ENCODE measurements at places on chromosomes 16 and 17. TPM values are rescaled to one million over a fixed set of nuclear protein-coding genes. Genes with fewer than 3 reads are reported as not detected.

DNA sequence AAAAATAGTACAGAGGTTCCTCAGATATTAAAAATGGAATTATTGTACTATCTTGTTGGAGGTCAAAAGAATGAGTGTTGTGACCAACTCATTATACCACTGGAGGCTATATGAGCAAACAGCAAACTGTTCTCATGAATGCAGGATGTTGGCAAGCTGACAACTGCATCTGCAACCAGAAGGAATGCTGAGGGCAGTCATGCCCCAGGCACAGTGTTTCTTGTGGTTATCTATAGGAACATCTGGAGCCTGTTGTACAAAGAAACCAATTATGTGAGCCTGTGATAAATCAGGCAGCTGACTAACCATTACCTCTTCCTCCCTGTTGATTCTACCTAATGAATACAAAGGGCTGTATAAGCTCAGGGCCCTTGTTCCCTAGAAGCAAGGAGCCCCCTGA is 2057.1 kb downstream of the TP53TG3F start:
- no peak for DNase-seq

KRT36 gene
- not detected for total RNA-seq

GRCh38 chr17:303168-303567 is 49.4 kb downstream of the RPH3AL start:
- DNase-seq, result no peak

DNA sequence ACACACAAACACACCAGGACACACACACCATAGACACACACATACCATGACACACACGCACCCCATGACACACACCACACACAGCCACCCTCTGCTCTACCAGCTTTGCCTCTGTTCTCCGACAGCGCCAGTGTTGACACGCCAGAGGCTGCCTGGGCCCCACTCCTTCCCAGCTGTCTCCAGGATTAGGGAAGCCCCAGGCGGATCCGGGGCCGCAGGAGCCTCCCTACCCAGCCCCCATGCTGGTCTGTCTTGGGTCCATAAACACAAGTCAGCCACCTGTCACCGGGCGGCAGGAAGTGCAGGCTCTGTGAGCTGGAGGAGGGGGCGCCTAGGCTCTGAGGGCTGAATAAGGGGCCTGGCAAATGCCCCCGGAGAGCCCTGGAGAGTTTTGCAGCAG is 10.5 kb downstream of the TBC1D16 start:
- DNase-seq, result no peak

GRCh38 chr17:27443491-27443890 is 12.8 kb upstream of the KSR1 start:
- no peak for DNase-seq

NPIPB4 gene
- total RNA-seq, result 5.7 TPM

DNA sequence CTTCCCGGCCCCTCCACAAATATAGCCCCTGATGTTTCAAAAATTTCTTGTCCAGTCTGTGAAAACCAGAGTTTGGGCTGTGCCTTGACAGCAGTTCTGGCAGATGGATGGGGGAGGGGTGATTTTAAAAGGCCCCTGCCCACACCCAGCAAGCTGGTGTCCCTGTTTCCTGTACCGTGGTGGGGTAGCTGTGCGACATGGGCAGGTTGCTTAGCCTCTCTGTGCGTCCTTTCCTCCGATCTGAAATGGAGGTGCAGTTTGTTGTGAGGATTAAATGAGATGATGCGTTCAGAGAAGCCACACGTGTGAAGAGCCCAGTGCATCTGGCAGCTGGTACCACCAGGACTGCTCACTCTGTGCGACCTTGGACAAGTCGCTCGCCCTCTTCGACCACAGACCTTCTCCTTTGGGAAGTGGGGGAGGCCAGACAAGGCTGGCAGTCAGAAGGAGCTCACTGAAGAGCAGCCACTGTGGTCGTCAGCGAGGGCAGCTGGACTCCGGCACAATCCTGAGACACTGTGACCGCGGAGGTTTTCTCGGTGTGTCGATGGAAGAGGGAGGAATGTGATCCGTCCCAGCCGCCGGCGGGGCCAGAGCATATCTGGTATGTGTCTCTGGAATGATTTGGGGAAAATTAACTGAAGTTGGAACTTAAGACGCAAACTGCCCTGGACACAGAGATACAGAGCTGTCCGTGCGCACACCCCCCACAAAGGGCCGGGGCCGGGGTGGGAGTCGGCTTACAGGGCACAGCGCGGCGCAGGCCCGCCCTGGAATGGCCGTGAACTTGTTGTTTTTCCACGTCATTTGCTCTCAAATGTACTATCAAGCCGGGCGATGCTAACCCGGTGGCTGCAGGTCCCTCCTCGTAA is 721 bp upstream of the WFIKKN2 start:
- DNase-seq, result no peak

ELMO3 gene
- 0.48 TPM for total RNA-seq

GRCh38 chr17:18217412-18218015 is 7.9 kb upstream of the LLGL1 start:
- DNase-seq, result peak; percentile 60

- no peak for DNase-seq
Observed at GRCh38 chr17:38596651-38597050, 9.1 kb downstream of the SRCIN1 start.

DNA sequence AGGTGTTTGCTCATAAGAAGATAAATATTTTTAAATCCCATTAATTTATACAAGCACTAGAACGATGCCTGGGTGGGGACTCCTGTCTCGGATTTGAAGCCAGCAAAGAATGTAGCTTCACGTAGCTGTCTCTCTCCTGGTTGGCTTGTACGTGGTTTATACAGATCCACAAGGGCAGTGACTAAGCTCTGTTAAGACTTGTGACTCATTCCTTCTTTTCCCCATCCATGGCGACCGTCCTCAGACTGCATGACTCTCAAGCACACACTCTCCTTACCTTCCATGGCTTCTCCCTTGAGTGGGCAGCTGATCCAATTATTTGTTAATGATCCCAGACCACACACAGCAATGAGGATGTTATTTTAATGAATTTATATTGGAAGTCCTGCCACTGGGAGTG is 679.7 kb upstream of the SOX9 start:
- DNase-seq, result peak; percentile 97

- DNase-seq, result no peak
Observed at GRCh38 chr17:73643852-73644144, 447 bp downstream of the SDK2 start.

GRCh38 chr17:49022391-49022941 is 25.3 kb downstream of the IGF2BP1 start:
- DNase-seq, result peak; percentile 81

TBC1D26 gene
- not detected for total RNA-seq

DNA sequence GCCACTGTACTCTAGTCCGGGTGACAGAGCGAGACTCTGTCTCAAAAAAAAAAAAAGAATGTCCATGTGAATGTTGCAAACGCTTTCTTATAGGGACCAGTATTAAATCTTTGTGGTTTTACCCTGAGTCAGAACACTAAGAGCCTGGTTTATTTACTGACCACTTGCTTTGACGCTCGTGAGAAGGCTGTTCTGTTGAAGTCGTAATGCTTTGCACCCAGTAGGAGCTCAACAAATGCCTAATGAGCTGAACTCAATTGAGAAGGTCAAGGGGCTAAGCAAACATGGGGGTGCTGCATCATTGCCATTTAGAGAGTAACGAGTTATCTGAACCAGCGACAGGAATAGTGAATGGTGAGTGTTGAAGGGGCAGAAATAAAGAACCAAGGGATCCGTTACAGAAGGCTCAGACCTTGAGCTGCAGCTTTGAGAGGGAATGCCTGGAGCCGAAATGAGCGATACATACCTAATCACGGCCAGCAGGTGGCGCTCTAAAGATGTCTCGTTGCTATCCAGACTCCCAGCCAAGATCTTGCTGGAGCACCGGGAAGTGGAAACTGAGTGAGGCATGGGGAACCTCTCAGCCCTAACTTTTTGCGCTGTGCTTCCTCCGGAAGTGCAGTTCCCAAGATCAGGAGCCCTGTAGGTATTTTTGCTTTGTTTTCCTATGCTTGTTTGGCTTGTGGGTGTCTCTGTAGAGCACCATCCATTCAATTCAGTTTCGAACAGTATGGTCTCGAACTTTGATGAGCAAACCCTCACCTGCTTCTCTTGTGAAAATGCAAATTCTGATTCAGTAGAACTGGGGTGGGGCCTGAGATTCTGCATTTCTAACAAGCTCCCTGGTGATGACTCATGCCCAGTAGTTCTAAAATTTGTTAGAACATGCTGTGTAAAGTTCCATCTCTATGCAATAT is 12.6 kb upstream of the RNF222 start:
- peak; percentile 87 for DNase-seq

PDILT gene
- not detected for total RNA-seq

DNA sequence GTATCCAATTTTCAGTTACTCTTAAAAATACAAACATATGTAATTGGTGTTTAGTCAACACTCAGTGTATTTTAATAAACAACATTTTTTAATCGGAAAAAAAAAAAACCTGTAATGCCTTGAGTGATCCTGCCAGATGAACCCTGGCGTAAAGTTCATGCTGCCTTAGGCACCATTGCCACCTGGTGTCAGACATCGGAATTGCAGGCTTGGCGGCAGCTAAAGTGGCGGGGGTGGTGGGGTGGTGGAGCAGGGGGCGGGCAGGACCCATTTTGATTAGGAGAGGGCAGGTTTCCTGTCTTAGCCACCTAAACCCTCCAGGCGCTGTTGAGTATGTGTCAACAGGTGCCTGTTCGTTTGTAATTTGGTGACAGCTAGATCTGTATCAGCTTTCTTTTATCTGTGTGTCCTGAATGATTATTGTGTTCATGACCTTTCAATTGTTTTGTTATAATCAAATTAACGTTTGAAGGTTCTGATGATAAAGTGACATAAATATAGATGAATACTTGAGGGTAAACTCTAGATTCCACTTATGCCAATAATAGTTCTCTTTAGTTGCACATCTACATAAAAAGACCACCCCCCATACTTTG is 588.7 kb downstream of the CDH13 start:
- DNase-seq, result peak; percentile 27

TVP23A gene
- not detected for total RNA-seq

GRCh38 chr17:36540696-36541095 is 4.0 kb upstream of the GGNBP2 start:
- DNase-seq, result no peak

DNA sequence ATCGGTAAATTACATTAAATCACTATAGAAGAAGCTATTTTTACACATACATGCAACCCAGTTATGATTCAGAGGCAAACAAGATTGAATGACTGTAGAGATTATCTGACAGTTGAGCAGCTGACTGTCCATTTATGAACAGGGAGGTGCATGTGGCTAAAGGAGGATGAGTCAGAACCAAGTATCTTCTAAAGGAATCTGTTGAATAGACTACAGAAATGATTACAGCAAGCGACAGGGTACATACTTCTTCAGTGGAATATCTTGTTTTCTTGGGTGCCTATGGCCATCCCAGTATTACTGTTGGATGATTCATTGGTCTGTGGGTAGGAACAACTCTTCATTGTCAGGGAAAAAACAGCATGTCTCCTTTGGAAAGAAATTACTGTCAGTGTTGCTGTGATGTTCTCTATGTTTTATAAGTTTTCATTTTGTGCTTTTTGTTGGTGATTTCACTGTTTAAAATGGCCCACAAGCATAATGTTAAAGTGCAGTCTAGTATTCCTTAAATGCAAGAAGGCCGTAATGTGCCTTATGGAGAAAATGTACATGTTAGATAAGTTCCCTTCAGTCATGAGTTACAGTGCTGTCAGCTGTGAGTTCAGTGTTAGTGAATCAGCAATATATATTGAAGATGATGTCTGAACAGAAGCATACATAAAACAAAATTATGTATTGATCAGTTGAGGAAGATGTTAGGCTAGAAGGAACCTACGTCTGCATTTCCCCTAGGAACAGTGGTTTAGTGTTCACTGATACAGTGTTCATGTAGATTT is 27.0 kb downstream of the CBFB start:
- DNase-seq, result peak; percentile 96

UBALD1 gene
- total RNA-seq, result 7.9 TPM

- no peak for DNase-seq
Observed at GRCh38 chr17:54736573-54736972, 164.1 kb upstream of the TOM1L1 start.

DNA sequence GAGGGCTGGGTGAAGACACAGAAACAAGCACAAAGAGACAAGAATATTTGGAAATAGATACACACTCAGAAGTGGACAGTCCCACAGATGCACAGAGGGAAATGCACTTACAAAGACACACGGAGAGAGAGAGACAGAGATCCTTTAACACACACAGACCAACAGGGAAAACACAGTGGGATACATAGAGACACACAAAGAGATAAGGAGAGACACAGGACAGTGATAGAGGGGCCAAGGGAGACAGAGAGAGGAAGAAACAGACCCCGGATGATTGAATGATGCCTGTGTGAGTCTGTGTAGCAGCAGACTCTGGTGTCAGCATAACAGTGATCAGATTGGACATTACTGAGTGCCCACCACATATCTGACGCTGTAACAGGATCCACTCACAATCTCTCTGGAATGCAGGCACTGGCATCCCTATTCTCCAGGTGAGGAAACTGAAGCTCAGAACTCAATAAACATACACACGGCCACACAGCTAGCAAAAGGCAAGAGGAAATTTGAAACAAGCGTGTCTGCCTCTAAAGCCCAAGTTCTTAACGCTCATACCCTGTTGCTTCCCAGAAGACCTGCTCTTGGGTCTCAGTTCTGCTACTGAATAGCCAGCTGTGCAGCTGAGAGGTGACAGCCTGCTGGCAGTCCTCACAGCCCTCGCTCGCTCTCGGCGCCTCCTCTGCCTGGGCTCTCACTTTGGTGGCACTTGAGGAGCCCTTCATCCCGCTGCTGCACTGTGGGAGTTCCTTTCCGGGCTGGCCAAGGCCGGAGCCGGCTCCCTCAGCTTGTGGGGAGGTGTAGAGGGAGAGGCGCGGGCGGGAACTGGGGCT is 186.3 kb upstream of the NLRP1 start:
- DNase-seq, result no peak

GRCh38 chr17:40025991-40026815 is 11.0 kb downstream of the CSF3 start:
- DNase-seq, result peak; percentile 52

VPS35 gene
- 289 TPM for total RNA-seq

- peak; percentile 74 for DNase-seq
Observed at GRCh38 chr17:18025241-18025944, 13.6 kb downstream of the ATPAF2 start.

DNA sequence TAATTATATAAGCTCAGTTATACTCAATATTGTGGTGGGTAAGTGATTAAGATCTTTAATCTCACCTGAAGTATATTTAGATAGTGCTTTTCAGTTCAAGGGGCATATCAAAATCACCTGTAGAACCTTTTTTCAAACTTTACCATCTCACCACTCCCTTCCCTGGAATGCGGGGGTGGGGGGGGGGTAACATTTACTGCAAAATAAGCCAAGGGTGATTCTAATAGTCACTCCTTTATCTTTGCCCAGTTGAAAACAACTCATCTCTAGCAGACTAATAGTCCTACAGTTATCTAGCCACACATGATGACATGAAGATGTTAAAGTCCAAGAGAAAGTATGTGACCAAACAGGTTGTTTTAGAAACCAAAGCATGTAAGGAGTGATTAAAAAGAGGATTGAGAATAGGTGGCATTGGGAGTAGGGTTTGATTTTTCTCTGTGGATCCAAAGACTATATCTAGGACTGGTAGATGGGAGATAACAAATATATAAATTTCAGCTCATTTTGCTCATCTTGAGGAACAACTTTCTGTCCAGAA is 21.5 kb downstream of the LPCAT2 start:
- no peak for DNase-seq
